Left renal pelvis (tissue), 4 donors: ENCODE measurements at places on chromosomes 7 and 10.

DNA sequence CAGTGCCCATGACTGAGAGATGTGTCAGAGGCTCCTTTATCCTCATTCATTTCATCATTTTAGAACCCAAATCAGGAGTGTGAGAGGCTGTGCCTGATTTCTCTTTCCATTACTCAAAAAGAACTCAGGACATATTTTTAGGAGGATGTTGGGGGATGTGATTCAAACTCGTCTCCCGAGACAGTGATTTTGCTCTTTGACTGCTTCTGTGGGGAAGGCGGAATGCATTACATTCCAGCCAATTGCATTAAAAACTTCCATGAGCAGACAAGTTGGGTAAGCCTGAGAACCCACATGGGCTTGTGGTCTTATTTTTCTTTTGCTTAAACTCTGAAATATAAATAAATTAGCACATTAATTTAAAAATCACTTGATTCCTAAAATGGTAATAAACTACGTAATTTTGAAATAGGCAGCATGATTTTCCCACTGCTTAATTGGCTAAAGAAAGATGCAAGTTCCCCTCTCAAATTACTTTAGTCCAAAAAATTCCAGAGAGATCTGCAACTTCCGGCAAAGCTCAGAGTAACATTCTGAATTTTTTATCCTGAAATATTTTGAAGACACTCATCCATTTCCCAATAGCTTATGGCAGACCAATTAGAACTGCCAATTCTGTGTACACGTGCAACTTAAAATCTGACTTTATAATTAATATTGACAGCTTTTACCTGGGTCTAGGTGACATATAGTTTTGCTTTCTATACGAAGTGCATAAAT lies 185.6 kb downstream of the C7orf25 start:
- DNase-seq = no peak

- DNase-seq = no peak
Measured at GRCh38 chr7:130334274-130334673, 10.3 kb upstream of the CPA5 start.

DNA sequence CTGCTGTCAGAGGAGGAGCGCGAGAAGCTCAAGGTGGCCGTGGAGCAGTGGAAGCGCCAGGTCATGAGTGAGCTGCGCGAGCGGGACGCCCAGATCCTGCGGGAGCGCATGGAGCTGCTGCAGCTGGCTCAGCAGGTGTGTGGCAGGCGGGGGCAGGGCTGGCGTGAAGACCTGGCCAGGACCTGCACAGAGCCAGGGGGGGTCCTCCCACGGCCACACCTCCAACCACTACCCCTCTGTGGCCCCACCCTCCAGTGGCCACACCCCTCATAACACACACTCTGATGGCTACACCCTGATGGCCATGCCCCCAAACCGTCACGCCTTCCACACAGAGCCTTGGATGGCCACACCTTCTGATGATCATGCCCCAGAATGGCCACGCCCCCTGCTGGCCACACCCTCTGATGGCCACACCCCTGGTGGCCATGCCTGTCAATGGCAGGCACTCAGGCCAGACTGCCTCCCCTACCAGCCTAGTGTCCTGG lies 23.4 kb upstream of the DPYSL4 start:
- DNase-seq = no peak

- no peak for DNase-seq
Measured at GRCh38 chr10:22314852-22315251, 1.3 kb upstream of the COMMD3 start.

DNA sequence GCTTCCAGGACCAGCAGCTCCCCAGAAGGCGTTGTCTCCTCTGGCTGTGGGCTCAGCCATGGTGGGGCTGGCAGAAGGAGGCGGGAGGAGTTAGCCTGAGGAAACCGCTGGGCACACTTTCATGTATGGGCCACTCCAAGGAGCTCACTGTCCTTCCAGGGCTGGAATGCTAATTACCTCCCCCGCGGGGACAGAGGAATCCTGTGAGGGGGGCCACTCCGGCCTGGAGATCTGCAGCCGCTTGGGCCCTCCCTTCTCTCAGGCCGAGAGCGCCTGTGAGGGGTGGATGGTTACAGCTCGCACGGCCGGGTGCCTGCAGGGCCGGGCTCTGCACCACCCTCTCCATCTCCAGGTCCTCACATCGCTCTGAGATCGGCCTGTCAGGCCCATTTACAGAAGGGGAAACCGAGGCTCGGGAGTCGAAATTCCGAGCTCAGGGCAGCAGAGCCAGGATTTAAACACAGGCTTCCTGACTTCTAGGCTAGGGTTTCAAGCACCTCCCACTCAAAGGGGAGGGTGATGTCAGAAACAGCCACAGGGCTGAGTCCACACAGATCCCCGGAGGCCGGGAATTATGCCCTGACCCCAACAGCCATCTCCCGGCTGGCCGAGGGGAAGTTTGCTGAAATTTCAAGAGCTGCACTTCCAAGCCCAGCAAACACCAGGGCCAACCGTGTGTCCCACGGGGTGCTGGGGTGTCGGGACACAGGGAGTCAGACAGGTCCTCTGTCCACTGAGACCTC lies 59.1 kb downstream of the PDGFA start:
- no peak for DNase-seq

- DNase-seq = no peak
Measured at GRCh38 chr10:72611783-72612182, 14.1 kb downstream of the MICU1 start.

GRCh38 chr7:1055491-1055955 lies 11.2 kb downstream of the GPR146 start:
- DNase-seq = no peak

GRCh38 chr7:50661345-50662040 lies 96.3 kb upstream of the DDC start:
- no peak for DNase-seq

DNA sequence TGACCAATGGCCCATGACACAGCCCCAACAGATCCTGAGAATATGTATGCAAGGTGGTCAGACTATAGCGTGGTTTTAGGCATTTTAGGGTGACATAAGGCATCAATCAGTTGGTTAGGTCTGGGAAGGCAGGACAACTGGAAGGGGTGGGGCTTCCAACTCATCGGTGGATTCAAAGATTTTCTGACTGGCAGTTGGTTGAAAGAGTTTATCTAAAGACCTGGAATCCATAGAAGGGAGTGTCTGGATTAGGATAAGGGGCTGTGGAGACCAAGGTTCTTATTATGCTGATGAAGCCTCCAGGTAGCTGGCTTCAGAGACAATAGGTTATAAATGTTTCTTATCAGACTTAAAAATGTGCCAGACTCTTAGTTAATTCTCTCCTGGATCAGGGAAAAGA lies 60.3 kb upstream of the CFAP46 start:
- no peak for DNase-seq

DNA sequence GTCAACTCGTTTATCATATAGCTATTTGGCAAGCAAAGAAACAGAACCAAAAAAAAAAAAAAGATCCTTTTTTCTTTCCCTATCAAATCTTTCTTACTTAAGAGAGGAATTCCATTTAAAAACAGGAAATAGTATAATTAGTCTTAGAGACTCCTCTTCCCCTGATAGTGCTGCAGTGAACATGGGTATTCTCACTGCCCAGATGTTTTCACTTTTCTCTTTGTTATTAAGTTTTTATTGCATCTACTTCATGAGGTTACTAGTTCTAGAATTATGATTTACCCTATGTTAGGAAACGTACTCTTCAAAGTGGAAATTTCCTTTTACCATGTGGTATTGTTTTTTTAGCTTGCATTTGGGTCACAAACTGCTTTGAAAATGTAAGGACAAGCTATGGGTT lies 8.5 kb downstream of the CASP2 start:
- DNase-seq = no peak

DNA sequence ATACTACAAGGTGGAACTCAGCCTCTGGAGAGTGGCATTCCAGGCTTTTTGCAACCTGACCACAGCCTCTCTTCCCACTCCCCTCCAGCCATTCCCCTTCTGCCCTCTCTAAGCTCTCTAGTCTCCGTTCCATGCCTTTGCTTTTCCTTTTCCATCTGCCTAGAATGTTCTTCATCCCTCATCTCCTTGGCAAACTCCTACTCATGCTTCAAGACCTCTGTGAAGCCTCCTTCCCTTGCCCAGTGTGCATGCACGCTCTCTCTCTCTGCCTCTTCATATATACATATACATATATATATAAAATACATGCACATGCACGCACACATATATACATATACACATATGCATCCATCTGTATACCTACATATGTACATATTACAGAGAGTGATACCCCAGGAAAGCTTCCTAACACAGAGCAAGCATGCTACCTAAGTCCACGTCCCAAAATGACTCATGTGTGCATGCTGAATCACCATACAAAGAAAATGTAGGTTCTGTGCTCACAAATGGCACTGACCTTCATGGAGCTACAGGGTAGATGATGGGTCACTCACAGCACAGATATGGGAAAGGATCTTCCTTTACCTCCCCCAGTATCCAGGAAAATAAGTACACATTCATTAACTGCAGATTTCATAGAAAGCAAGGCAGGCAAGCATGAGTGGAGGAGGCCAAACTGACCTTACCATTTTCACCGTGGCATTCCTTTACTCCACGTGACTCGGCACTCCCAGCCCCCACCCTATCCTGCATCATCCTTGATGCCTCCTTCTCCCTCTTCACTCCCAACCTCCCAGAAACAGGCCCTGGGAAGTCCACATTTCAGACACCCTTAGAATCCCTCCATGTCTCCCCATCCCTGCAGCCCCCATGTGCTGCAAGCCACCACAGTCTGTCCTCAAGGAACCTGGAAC lies 238.4 kb upstream of the ZMIZ1 start:
- DNase-seq = no peak

DNA sequence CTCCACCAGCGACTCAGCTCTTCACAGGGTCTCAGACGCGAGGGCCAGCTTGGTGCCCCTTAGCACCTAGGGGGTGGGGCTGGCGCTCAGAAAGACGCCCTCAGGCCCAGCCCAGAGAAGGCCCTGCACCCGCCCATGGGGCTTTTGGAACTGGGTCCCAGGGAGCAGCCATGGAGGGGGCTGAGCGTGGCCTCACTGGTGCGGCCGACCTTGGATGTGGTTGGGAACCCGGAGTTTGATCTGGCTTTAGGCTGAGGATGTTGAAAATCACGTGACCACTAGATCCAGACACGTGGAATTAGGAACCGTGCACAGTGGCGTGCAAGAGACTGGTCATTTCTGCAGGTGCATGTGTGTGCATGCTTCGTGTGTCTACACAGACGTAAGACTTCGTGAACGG lies 185.4 kb downstream of the DNAJB6 start:
- no peak for DNase-seq

DNA sequence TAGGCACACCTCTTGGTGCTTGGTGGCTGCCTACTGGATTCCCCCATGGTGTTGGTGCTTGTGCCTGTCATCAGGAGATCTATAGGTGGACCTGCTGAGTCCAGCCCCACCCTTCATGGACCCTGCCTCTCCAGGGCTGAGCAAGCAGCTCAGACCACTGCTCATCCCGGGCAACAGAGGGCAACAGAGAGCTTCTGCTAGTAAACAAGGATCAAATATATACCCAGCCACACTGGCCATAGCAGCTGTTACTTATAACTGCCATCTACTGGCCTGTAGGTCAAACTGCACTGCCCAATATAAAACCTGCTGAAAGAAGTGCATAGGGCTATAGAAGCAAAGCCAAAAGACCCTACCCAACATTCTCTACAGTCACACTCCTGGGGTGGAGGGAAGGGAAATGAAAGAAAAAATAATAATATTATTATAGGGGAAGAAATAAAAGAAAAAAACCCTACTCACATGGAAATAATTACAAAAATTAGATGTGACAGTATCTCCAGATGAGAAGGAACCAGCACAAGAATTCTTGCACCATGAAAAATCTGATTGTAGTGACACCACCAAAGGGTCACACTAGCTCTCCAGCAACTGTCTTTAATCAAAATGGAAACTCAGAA lies 54.9 kb upstream of the ZNF800 start:
- DNase-seq = no peak

- no peak for DNase-seq
Measured at GRCh38 chr10:79608505-79609375, 2.0 kb upstream of the SFTPA1 start.

DNA sequence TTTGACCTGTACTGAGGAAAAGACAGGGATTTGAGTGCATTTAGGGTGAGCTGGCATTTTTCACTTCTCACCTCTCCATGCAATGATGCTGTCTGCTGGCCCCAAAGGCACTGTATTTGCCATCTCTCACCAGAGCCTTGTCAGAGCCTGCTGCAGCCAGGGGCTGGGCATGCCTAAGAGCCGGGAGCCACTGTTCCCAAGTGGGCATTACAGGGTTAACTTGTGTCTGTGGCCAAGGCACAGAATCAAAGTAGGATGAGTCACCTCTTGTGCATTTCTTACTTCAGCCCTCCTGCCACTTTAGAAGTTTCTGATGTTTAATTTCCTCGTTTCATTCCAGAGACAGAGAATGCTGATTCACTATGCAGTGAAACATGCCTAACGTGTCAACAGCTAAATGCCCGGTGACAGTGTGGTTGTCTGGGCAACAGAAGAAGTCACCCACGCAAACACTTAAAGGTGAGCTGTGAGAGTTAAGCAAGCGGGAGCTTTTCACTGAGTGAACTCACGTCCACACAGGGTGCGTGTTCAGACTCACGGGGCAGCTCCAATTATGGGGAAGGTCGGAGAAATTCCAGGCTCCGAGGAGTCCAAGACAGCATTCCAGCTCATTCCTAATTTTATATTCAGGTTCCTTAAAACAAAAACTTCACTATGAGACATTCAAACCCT lies 57.1 kb upstream of the IGFBP3 start:
- peak; percentile 31 for DNase-seq

DNA sequence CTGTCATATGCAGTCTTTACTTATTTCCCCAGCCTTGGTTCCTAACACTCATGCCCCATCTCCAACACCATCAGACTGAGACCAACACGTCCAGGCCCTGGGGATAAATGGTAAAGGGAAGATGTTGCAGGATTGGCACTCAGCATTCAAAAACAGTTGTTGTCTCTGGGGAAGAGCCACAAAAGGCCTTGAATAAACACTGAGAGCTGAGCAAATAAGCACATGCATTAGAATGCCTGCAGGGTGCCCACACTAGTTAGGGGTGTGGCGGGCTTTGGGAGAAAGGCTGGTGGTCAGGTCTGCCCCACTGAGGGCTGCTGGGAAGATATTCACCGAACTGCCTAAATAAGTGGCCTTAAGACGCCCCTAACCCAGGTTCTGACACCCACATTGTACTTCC lies 391.0 kb downstream of the GFRA1 start:
- no peak for DNase-seq

GRCh38 chr7:34842782-34843181 lies 184.8 kb downstream of the NPSR1 start:
- DNase-seq = no peak

- DNase-seq = no peak
Measured at GRCh38 chr10:124153023-124153826, 59.8 kb upstream of the CHST15 start.

- peak; percentile 14 for DNase-seq
Measured at GRCh38 chr7:141785706-141786552, 4.1 kb upstream of the TAS2R5 start.

DNA sequence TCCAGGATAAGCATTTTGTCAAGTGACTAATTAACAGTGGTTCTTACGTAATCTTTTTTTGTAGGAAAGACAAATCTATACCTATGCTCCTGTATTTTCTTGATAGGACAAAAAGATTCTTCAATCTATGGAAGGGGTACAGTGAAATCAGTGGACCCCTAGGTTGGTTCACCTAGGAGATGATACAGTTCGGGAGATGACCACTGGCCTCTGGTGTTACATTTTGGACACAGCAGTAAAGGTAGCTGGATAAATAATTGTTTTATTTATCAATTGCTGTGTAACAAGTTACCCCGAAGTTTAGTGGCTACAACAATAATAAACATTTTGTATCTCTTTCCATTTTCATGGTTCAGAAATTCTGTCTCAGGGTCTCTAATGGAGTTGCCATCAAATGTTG lies 288.2 kb upstream of the MAGI2 start:
- no peak for DNase-seq
